ENCODE measurements at places on chromosomes 3 and 15.

GRCh38 chr15:36291501-36291900 lies 287.9 kb upstream of the CDIN1 start:
- DNase-seq = no peak

- DNase-seq = no peak
Observed at GRCh38 chr3:153166206-153166605, 4.2 kb downstream of the RAP2B start.

- no peak for DNase-seq
Observed at GRCh38 chr3:71695000-71695482, 30.2 kb downstream of the EIF4E3 start.

GRCh38 chr3:65776081-65776480 lies 262.6 kb downstream of the MAGI1 start:
- DNase-seq = no peak

- DNase-seq = no peak
Observed at GRCh38 chr3:66476852-66477381, 23.9 kb downstream of the LRIG1 start.

- no peak for DNase-seq
Observed at GRCh38 chr15:34620142-34620541, 36.7 kb upstream of the GOLGA8B start.

DNA sequence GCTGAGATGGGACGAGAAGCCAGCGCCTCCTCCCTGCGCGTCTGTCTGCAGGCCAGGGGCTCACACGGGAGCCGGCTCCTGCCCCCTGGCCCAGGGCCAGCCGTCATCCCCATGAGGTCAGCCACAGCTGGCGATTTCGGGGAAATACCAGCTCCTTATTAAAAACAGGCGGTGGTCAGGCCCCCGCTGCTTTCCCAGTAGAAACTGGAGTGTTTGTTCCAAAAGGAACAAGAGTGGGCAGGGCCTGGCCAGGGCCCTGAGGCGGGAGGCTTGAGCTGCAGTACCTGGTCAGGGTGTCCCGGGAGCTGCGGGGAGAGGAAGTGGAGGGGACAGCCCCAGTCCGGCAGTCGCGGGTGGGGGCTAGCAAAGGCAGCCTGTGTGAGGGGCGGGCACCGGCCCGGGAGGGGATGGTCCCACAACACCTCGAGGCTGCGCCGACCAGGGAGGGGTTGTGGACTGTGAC lies 17.8 kb downstream of the MYL3 start:
- no peak for DNase-seq

GRCh38 chr15:39016706-39017105 lies 452.1 kb upstream of the RASGRP1 start:
- DNase-seq = no peak

- DNase-seq = no peak
Observed at GRCh38 chr3:146682171-146682570, 77.0 kb upstream of the PLSCR5 start.

- DNase-seq = no peak
Observed at GRCh38 chr3:9970020-9970652, 16.5 kb downstream of the EMC3 start.

DNA sequence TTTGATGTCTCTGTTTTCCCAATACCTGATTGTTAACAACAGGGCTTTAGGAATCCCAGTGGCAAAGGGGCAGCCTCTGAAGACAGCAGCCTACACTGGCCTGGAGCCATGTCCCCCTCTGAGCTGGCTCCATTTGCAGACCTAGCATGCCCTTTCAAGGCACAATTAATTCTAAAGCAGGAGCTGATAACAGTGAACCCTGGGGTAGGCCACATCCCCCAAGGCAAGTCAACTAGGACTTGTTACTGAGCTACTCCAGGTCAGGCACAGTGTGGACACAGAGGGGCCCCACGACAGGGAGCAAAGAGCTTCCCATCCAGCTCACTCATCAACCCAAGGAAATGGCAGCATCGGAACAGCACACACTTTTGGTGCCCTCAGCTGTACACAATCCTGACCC lies 51.9 kb downstream of the SPSB4 start:
- DNase-seq = no peak

Data from mesothelial cell of epicardium (in vitro differentiated cells).